ENCODE measurements at places on chromosomes 3 and 15.

GRCh38 chr15:96365781-96366525 lies 35.5 kb downstream of the NR2F2 start:
- DNase-seq: no peak

GRCh38 chr3:149579838-149580542 lies 77.8 kb downstream of the WWTR1 start:
- no peak for DNase-seq

- DNase-seq: no peak
These were observed 1050.2 kb downstream of the AGBL1 start for GRCh38 chr15:87129916-87130315.

DNA sequence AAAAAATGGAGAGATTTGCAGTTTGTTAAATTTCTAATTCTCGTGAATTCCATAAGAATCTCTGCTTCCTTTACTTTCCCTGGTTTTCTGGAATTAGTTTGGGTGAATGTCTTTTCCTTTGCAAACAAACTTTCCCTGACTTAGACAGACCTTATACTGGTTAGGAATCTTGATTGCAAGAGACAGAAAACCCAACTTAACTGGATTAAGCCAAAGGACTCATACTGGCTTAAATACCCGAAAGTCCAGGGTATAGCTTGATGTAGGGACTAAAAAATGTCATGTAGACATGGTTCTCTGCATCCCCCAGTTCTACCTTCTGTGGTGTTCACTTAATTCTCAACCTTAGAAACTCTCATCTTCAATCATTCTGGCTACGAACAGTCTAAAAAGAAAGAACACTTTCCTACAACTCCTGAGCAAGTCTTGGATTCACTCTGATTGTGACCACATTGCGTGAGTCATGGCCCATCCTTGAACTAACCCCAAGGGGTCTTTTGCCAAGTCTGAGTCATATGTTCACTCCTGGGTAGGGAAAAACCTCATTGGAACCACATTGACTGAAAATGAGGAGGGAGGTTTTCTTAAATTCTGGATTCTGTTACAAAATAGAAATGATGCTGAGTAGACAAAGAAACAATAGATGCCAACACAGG lies 136.0 kb upstream of the DAZL start:
- DNase-seq: no peak

- no peak for DNase-seq
These were observed 43.2 kb upstream of the PPP4R2 start for GRCh38 chr3:72953325-72953956.
